NCI-H1930 (cell line): ENCODE measurements at places on chromosomes 2 and 18.

- no peak for DNase-seq
Measured at GRCh38 chr18:79566771-79567431, 112.7 kb upstream of the CTDP1 start.

DNA sequence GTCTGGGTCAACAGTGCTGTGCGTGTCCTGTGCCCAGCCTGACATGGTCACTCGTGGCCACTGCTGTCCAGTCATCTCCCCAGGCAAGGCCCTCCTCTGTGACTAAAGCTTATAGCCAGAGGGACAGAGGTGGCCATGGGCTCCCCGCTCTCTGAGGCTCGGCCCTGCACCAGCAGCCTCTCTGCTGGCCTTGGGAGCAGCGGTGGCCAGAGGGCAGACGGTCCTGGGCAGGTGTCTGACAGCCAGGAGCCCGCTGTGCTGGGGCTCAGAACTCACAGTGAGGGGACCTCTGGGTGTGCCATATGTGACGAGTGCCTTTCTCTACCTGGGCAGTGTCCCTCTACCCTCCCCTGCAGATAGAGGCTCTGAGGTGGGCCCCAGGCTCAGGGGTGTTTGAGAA is 98.7 kb downstream of the FAM210A start:
- no peak for DNase-seq

GRCh38 chr18:73660931-73661856 is 486.4 kb downstream of the FBXO15 start:
- no peak for DNase-seq

DNA sequence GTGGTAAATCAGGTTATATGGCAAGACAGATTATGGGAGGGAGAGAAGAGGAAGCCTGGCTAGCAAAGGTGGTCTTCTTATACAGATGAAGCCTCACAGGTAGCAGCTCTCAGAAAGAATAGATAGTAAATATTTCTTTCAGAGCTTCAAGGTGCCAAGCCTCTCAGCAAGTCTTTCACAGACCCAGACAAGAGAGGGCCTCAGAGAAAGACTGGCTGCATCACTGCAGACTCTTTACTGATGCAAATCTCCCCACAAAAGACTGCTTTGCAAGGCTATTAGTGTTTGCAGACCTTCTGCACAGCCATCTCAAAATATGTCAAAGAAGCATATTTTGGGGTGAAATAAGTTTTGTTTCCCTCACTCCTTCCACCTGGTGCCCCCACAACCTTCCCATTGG is 372.4 kb upstream of the RND3 start:
- DNase-seq: no peak

DNA sequence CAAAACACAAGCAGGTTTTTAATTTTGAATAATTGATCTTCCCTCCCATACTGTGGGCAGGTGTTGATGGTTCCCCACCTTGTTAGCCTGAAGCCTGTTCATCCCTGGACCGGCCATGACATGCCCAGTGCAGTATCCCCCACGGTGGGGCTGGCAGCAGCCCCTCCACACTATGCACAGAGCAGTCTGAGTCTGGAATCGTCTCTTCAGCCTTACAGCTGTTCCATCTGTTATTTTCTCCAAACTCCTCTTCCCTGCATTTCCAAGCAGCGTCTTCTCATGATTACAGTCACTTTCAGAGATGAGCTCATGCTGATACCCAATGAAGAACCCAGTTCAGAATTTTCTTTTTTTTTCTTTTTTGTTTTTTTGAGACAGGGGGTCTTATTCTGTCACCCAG is 68.2 kb downstream of the ADI1 start:
- DNase-seq: no peak

DNA sequence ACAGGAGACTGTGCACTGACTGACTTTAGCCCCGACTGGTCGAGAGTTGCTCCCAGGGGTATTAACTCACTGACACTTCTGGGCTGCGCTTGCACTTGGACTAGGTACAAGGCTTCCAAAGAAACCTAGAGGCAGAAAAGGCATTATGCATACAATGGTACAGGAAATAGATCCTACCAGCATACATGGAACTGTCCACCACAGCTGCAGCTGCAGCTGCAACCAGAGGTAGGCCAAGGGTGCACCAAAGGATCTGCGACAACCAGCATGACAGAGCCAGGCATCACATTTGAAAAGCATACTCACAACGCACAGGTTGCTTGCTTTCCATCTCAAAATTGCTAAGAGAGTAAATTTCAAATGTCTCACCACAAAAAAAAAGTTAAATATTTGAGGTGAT is 22.6 kb upstream of the PGAP1 start:
- no peak for DNase-seq

DNA sequence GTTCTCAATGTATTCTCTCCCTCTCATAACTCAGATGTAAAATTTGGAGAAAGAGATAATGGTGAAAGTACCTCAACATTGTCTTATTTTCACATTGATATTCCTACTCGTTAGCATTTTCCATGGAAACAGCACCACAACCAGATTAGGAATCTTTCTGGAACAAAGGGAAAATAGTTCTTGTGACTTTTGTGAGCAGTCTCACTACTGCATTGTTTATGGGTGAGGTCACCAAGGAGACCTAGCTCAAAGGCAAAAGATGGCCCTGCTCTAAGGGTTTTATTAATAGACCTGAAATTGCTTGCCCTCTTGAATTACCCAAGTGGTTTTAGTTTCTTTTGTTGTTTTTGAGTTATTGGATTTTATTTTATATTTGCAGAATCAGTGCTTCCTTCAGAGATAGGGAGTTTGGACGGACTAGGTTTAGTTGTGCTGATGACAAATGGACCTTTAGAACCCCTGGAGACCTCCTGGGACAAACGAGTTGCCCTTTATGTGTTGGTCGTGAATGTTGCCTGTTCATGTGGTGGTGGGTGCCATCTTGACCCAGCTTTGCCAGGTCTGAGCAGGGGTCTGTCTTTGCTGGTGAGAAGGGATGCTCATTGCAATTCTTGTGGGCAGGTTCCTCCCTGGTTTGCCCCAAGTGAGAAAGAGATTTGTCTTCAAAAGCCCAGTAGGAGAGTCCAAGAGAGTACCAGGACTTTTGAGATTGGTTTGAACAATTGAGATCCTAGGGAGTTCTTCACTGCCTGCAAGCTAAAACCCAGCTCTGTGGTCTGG is 58.1 kb downstream of the INPP4A start:
- no peak for DNase-seq

GRCh38 chr2:163348857-163349380 is 386.9 kb downstream of the FIGN start:
- no peak for DNase-seq

GRCh38 chr2:151395509-151396374 is 14.0 kb upstream of the RIF1 start:
- DNase-seq: no peak

DNA sequence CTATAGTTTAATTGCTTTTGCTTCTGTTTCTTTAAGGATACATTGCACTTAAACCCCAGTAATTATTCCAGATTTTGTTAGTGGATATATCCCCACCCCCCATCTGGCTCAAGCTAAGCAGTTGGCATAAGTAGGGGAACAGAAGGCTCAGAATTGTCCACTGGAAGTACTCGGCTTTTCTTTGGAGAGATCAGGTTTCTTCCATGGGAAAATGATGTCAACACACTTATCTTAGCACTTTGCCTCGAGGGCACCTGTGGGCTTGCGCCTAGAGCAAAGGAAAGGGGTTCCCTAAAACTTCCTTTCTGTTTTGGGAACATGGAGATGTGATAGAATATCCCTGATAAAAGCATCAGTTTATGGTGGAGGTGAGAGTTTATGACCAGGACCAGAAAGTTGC is 130.6 kb downstream of the FMNL2 start:
- DNase-seq: no peak

GRCh38 chr2:217804338-217804737 is 198.5 kb downstream of the TNS1 start:
- DNase-seq: no peak

GRCh38 chr2:202632682-202633290 is 2.0 kb upstream of the FAM117B start:
- DNase-seq: no peak

GRCh38 chr2:74471332-74472065 is 981 bp downstream of the MRPL53 start:
- DNase-seq: no peak

DNA sequence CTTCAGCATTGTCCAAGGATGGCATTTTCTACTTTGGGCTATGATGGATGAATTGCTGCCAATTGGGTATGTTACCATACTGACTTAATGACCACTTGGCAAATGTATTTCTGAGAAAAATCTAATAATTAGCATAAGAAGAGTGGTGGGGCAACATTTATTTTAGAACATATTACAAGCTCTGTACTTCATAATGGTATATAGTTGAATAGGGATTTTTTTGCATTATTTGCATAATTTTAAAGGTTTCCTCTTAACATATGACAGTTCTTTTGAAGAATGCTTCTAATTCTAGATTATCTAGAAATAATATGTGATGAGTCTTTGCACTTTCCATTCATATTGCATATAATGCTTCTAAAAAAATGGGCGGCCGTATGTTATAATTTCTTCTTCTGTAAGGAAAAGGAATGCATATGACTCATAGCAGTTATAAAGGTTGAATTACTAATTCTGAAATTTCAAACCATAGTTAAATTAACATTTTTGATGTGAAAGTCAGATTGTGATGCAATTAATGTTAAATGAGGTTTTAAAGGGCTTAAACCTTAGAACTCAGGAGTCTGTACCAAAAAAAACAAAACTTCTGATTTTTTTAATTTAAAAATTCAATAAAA is 1652.3 kb upstream of the SLC39A10 start:
- no peak for DNase-seq

GRCh38 chr2:238338710-238339394 is 18.5 kb downstream of the TRAF3IP1 start:
- DNase-seq: no peak

DNA sequence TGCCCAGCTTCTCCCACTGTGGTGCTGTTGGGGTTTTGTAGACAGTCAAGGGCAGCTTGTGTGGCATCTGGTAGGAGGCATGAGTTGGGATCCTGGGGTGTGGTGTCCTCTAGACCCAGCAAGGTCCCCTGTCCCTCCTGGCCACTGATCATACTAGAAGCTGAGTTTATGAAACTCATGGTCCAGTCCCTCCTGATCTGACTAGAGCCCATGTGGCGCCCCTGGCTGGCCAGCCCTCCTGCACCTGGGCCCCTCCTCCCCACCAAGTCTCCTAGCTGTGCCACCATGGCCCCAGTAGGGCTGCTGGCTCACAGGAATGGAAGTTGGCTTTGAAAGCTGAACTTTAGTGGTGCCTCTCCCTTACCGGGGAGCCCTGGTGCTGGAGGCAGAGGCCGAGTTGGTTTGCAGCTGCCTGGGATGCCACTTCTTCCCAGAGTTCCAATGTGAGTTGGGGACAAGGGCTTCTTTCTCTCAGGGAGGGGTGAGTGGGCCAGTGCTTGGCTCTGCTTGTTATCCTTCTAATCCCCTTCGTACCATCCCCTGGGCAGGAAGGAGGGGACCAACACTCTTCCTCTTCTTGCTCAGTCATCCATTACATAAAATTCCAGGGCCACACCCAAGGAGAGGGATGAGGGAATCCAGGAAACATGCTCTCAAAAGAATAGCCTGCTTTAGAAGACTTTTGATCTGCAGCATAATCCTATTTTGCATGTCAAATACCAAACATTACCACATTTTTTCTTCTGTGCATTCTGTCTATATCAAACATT is 37.5 kb upstream of the HAAO start:
- DNase-seq: no peak

- no peak for DNase-seq
Measured at GRCh38 chr2:72136331-72136730, 11.3 kb downstream of the CYP26B1 start.

DNA sequence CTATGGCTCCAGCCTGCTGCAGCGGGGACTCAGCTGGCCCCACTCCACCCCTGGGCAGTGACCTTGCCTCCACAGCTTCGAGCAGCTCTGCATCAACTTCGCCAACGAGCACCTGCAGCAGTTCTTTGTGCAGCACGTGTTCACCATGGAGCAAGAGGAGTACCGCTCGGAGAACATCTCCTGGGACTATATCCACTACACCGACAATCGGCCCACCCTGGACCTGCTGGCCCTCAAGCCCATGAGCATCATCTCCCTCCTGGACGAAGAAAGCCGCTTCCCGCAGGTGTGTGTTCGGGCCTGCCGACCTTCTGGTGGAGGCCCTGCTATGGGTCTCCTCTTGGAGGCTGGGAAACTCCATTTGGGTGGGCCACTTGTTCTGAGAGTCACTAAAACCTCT is 48.6 kb downstream of the MYO7B start:
- no peak for DNase-seq

DNA sequence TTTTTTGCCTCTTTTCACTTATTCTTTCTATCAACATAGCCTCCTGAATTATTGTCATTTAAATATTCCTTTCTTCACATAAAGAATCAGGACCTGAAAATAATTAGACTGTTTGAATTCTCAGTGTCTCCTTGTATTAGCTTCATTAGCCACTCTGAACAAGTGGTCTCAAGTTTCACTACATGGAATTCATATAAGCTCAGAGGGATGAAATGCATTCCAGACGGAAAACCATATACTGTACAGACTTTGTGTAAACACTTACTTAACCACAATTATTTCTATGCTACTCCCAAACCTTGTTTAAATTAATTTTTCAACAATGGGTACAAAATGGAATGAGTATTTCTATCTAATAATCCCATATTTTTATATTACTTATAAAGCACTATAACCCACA is 53.4 kb downstream of the CHN1 start:
- no peak for DNase-seq

DNA sequence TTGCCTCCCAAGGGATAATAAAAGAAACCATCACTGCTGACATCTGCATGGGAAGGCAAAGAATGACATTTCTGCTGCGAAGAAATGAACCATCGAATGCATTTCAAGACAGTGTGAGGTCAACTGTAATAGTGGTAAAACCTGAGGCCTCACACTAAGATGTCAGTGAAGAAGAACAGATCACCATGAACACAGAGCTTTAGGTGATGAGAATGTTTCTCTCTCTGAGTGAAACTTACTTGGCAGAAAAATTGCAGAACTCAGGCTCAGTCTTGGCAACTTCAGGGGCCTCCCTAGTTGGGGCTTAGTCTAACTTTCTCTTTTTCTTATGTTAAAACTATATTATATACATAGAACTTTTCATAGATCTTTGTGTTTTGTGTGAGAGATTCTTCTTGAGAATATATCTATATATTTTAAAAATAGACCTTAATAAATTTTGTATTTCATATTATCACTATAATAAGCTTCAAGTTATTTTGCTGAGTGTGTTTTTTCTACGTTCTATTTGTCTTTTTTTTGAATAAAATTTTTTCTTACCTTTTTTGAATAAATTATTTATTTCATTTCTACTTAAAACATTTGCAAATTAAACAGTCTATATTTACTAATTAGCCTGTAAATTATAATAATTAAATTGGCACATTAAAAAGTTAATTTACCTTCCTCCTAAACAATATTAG is 427.5 kb upstream of the TRIB2 start:
- no peak for DNase-seq

GRCh38 chr2:222057347-222058073 is 241.3 kb downstream of the PAX3 start:
- no peak for DNase-seq

- DNase-seq: no peak
Measured at GRCh38 chr2:23563673-23564614, 179.0 kb downstream of the KLHL29 start.

- DNase-seq: no peak
Measured at GRCh38 chr2:217951091-217951490, 51.7 kb downstream of the TNS1 start.
